ENCODE measurements at places on chromosomes 6 and 20.

DNA sequence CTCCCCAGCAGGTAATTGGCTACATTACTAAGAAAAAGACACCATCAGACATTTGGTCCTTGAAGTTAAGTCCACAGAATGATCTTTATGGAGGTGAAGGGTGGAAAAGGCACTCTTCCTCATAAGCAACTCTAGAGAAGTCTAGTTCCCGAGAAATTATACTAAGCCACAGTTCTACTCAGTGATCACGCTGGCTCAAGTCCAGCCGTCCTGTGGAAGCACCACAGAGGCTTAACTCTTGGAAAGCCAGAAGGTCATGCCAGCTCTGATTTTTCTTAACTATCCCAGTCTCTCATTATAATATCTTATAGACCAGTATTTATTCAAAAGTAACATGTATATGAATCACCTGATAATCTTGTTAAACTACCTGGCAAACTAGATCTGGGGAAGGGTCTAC, 258.5 kb downstream of the EYA4 start:
- DNase-seq, result no peak

- no peak for DNase-seq
Observed at GRCh38 chr20:6200092-6200491, 77.3 kb upstream of the FERMT1 start.

DNA sequence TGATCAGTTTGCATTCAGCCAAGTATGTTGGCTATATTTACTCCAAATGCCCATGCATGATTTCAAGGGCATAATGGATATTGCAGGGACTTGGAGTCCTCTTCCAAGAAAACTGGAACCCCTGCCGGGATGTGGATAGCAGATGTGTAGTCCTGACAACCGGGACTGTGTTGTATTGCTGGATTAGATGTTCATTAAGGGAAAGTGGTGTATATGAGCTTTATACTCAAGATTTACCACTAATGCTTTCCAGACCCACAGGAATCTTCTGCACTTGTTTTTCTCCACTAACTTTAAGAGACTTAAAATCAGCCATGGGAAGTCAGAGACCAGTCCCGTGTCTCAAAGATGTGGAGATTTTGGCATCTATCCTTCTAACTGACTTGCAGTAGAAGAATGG, 770.9 kb downstream of the HDGFL1 start:
- no peak for DNase-seq

- DNase-seq, result no peak
Observed at GRCh38 chr20:43972051-43972450, 57.4 kb downstream of the TOX2 start.

DNA sequence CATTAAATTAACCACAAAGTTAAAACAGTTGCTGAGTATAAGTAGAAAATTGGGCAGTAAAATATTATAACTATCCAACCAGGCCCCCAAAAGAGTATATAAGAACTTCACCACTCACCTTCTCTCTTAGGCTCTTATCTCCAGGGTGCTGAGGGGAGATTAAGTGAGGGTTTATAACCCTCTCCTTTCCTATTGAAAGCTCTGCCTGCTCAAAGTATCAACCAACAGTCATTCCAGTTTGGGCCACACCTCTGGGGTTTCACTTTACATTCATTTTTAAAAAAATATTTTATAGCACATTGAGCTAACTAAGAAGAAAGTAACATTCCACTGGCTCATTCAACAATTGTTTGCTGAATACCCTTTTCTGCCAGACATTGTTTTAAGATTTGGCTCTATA, 22.1 kb downstream of the GSTA4 start:
- no peak for DNase-seq

All from NAMALWA (cell line).